ENCODE measurements at places on chromosomes 13 and 19.
A peak's percentile ranks its signal among the peaks of the same experiment; 100 is the strongest.

GRCh38 chr13:68160466-68160865 is 930.3 kb upstream of the PCDH9 start:
- DNase-seq, result no peak

GRCh38 chr19:39401549-39402345 is 4.9 kb upstream of the ZFP36 start:
- DNase-seq, result no peak

DNA sequence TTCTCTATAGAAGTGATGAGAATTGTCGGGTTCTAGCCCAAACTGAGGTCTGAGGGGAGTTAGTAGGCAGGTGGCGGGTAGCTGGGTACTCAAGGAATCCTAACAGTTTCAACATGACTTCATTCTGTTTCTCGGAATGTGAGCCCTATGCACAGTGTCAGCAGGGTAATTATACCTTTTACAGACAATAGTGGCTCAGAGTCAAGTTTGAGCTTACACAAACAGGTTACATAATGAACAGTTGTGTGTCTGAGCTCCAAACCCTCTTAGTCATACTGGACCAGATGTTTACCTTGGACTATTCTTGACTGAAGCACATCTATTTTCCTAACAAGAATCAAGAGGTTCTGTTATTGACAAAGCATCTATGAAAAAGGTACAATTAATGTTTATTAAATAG is 1066.7 kb upstream of the PCDH20 start:
- no peak for DNase-seq

DNA sequence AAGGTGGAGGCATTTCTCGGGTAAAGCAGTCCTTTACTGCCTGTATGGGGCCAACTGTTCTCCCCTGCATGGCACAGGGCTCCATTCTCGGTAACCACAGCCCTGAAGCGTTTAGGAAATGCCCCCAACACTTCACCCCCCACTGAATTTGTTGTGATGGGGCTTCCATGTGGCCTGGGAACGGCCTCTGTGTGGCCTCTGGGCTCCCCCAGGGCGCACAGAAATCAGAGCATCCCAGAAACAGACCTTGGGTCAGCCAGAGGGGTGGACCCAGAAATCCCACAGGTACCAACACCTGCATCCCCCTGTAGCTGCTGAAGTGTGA is 153.7 kb upstream of the VSTM2B start:
- no peak for DNase-seq

DNA sequence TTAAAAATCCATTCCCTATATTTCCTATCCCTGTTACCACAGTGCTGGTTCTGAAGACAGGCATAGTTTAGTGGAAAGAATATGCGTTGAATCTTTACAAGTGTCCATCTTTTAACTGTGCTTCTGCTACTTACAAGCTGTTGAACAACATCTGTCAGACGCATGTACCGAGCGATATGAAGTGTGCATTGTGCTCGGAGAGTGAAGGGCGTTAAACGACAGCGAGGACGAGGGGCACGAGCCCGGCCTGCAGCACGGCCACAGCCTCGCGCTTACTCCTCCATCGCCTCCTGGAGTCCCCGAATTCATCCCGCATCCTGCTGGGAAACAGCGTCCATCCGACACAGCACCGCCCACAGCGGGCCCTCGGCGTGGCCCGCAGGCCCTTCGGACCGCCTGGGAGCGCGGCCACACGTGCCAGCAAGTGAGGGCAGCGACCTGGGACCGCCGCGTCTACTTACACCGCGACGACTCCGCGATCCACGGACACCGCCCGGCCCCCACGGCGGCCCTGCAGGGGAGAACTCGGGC is 514 bp downstream of the PCID2 start:
- DNase-seq, result no peak

DNA sequence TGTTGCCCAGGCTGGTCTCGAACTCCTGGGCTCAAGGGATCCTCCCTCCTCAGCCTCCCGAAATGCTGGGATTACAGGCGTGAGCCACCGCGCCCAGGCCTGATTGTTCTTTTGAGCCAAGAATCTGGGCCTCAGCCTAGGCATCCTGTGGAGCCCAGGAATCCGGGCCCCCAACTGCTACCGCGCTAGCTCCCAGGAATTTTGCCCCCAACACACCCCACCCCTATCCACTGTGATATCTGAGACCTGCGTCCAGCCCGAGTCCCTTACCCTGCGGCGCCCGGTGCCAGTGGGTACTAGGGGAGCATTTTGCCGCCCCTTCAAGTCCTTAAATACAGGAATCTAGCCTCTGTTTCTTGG is 838 bp upstream of the MYADM start:
- no peak for DNase-seq

DNA sequence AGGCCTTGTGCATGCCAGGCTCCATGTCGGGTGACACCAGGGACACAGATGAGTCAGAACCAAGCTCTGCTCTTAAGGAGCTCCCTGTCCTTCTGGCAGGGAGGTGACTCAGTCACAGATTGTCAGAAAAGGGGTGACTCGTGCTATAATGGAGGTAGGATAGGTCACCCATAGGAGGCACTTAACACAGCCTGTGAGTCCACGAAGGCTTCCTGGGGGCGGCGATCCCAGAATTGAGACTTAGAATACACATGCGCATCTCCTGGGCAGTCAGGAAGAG is 19.6 kb downstream of the FUZ start:
- DNase-seq, result no peak

DNA sequence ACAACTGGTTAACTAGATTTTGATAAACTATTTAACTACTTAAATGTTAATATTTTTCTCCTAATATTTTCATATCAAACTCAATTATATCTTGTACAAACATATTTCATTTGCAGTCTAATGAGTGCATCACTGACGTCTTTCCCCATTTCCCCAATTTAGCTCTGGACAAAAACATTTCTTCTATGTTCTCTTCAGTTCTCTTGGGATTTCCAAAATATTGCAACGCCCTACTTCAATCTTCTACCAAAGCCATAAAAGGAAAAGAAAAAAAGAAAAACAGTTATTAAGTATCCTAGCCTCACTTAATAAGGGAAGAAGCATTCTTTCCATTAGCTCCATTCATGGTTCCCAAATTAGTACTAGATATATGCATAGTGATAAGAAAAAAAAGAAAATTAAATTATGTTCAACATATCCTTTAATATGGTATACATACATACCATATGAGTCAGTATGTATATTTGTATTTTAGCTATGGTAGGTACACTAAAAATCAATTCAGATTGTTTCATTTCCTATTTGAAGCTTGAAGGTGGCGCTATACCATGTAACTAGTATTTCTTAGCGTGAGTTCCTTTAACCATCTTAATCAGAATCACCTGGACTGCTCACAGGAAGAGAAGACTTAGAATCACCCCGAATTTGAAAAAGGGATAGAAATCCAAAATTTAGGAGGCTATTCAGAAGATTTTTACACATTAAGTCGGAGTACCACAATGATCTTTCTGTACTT is 9.9 kb downstream of the FBXL3 start:
- DNase-seq, result no peak

- no peak for DNase-seq
Observed at GRCh38 chr13:110317496-110318195, 10.6 kb downstream of the COL4A2 start.

DNA sequence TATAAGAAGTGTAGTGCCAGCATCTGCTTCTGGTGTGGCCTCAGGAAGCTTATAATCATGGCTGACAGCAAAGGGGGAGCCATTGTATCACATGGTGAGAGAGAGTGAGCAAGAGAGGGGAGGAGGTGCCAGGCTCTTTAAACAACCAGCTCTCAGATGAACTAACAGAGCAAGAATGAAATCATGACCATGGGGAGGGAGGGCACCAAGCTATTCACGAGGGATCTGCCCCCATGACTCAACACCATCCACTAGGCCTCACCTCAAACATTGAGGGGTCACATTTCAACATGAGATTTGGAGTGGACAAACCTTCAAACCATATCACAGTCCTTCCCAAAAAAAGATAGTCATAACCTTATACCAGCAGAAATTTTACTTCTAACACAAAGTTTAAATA is 174.0 kb downstream of the GPC5 start:
- DNase-seq, result no peak

DNA sequence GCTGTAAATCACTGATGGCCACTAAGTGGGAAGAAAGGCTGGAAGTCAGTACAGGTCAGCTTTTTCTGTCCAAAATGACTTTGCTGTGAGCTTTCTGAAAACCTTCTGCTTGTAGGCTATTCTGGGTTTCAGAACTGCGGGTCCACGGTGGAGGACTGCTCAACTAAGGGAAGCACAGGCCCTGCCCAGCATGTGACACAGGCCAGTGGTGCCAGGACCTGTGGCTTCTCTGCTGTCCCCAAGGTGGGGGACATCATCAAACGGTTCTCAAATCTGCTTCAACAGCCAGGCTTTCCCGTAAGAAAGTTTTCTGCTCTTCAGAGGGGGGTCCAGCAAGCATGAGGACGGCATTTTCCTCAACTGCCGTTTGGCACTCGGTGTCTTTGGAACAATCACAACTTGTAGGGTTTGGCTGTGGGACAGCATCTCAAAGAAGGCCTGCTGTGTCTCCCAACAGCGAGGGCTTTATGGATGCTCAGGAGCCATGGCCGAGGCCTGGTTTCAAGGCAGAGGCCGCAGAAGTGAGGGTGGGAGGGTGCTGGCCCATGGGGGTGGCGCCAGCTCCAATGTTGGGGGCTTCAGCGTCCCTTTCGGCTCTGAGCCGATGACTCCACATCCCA is 3.8 kb downstream of the SGTA start:
- no peak for DNase-seq

DNA sequence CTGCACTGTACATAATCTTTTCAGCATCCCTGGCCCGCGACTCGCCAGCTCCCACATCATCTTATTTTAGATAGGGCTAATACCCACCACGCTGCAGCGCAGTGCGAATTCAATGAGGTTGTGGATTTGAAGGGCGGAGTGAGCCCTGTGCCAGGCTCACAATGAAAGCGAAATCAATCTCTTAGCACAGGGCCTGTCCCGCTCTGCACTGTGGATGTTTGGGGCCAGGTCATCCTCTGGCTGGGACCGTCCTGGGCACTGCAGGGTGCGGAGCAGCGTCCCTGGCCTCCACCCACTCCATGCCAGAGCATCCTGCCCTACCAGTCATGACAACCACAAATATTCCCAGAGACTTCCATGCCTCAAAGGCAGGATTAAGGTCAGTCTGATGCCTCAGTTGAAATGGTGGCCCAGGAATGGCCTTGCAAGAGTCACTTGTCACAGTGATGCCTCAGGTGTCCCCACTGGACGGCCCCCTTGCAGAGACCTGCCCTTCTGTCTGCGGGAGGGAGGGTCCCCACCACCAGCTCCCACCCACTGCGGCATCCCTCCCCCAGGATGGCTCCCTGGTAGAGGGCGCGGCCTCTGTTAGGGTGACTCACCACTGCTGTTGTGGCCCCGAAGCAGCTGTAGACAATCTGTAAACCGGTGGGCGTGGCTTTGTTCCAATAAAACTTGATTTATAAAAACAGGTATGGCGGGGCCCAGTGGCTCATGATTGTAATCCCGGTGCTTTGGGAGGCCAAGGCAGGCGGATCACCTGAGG is 5.6 kb downstream of the UHRF1 start:
- DNase-seq, result peak; percentile 34

DNA sequence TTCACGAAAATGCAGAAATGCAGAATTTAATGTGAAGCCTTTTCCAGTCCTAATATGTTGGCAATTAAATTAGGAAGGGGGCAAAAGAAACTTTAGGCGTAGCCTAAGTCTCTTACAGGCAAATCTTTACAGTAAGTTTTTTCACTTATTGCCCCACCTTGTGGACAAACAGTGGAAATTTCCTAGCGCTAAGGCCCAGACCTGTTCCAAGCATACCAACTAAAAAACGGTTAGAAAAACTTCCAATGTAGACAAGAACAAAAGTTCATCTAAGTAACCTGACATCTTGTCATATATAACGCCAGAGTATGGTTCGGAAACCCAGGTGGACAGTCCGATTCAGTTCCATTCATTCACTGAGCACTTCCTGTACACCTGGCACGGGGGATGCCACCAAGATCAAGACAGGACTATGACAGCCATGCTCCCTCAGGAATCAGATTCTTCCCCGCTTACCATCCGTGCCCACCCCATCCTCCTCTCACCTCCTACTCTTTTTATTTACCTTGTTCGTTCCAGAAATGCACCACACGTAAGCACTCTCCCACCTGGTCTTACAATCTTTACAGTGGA is 4.9 kb downstream of the ZAR1L start:
- peak; percentile 24 for DNase-seq

GRCh38 chr19:55209693-55210472 is 582 bp upstream of the PTPRH start:
- no peak for DNase-seq

- no peak for DNase-seq
Observed at GRCh38 chr13:24642219-24642618, 38.0 kb upstream of the ATP12A start.

DNA sequence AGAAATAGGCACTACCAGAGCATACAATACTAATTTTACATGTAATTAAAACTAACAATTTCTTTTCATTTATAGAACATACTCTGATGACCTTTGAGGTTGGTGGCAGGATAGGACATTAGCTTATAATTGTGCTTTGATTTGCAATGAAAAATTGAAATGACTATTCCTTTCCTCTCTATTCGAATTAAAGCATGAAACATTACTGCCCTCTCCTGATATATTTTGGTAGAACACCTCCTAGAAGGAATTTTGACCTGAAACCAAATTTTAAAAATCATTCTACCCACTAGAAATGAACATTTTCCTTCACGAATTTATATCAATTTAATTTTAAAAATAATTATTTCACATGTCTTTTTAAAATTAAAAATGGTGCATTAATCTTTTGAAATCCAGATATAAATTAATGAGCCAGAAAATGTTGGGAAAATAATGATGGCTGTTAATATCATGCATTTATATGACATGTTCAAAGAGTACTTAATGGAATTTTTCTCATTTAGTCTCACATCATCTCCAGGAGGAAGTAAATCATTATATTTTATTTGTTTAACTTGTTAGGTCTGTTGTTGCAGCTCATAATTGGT is 556.3 kb upstream of the ARGLU1 start:
- DNase-seq, result no peak

GRCh38 chr13:30341815-30342570 is 34.6 kb upstream of the KATNAL1 start:
- DNase-seq, result no peak

GRCh38 chr19:42083537-42083936 is 7.6 kb downstream of the ZNF574 start:
- no peak for DNase-seq

DNA sequence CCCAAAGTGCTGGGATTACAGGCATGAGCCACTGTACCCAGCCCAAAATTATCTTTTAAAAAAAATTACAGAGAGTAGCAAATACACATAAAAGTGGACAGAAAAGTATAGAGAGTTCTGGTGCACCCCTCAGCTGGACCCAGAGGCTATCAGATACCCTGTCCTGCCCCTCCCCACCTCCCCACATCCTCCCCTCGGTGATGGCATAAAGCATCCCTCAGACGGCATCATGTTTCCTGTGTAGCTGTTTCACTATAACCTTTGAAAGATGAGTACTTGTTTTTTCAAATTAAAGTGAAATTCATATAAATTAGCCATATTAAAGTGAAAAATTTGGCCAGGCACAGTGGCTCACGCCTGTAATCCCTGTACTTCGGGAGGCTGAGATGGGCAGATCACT is 20.1 kb downstream of the SLC27A1 start:
- no peak for DNase-seq

GRCh38 chr19:18513868-18514267 is 8.0 kb downstream of the ELL start:
- no peak for DNase-seq

GRCh38 chr13:108760129-108760528 is 130.7 kb downstream of the MYO16 start:
- no peak for DNase-seq

GRCh38 chr13:92224825-92225224 is 826.4 kb downstream of the GPC5 start:
- DNase-seq, result no peak
